Gastrocnemius medialis (tissue), 4 donors: ENCODE measurements at places on chromosomes 3 and 15. TPM values are rescaled to one million over a fixed set of nuclear protein-coding genes. Genes with fewer than 3 reads are reported as not detected.

IL17RD gene
- total RNA-seq = 0.53 TPM

PIERCE2 gene
- 6.3 TPM for total RNA-seq

ANKRD63 gene
- not detected for total RNA-seq

GRCh38 chr3:69738859-69739203, 433 bp upstream of the MITF start:
- no peak for DNase-seq
- no peaks in the 10 kb centered on the region for H3K27me3 ChIP-seq
- H3K4me3 ChIP-seq = peak overlapping the region; percentile 98
- H3K36me3 ChIP-seq = no peaks in the 10 kb centered on the region

DNA sequence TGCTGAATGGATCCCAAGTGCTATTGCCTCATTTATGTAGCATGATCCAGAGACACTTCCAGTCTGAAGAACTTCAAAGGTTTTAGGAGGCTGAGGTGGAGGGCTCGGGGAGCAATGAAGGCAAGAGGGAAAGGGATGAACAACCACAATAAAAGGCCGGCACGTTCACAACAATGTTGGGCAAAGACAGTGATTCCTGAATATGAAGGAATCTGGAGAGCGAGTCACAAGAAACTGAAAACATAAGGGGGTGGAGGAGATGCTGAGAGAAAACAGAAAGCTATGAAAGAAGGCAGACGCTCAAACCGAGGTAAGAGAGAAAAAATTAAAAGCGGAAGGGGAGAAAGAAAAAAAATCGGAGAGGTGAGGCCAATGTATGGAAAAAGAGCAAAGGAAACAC, 120.1 kb downstream of the GREM1 start:
- no peaks in the 10 kb centered on the region for H3K4me1 ChIP-seq
- H3K27ac ChIP-seq = no peak overlapping the region
- H3K4me3 ChIP-seq = no peak overlapping the region
- no peaks in the 10 kb centered on the region for H3K36me3 ChIP-seq
- no peak for DNase-seq

GRCh38 chr3:194782698-194783404, 97.2 kb downstream of the FAM43A start:
- H3K4me3 ChIP-seq = no peak overlapping the region
- H3K36me3 ChIP-seq = no peaks in the 10 kb centered on the region

- no peaks in the 10 kb centered on the region for H3K4me1 ChIP-seq
- H3K27ac ChIP-seq = no peak overlapping the region
- no peaks in the 10 kb centered on the region for H3K27me3 ChIP-seq
These were observed 40.3 kb downstream of the FSTL1 start for GRCh38 chr3:120410541-120410940.
